ENCODE measurements at places on chromosomes 16 and 17.

- no peak for DNase-seq
These were observed 10.3 kb downstream of the CENPV start for GRCh38 chr17:16342979-16343378.

- DNase-seq: no peak
These were observed 258.4 kb upstream of the SDK2 start for GRCh38 chr17:73902416-73903181.

- DNase-seq: no peak
These were observed 1.4 kb upstream of the LHX1 start for GRCh38 chr17:36935671-36936454.

DNA sequence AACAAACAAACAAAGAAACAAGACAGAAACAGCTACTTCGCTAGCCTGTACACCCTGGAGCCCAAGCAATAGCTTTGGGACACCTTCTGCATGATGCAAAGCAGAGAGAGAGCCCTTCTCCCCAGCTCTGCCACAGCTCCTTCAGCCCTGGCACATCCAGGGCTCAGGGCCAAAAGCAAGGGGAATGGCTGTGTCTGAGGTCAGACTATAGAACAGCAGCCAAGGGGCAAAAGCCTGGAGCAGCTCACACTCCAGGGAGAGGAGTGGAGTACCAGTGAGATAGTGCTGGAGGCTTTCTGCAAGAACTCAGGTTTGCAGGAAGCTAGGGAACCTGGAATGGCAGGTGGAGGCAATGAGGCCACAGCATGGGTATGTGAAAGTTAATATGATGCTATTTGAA, 11.6 kb upstream of the SEPHS2 start:
- DNase-seq: no peak

DNA sequence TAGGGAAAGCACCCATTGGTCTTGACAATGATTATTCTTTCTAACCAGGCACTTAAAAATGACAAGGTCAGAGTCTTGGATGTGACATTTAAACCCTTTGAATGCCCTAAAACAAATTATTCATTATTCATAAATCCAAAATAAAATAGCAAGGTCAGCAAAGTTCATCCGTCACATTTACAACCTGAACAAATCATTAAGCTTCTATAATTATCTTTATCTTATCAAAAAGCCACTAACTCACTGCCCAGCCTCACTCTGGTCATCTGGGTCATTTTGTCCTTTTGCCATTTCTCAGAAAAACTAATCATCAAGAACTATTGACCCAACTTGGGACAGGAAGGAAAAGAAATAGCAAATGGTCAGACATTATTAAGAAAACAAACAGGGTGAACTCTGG, 507.3 kb upstream of the CDH8 start:
- DNase-seq: no peak

GRCh38 chr16:22948058-22948602, 134.2 kb downstream of the HS3ST2 start:
- no peak for DNase-seq

GRCh38 chr17:72033334-72033733, 87.5 kb upstream of the SOX9 start:
- no peak for DNase-seq

- no peak for DNase-seq
These were observed 3.3 kb upstream of the LAT start for GRCh38 chr16:28981517-28981916.

GRCh38 chr17:15886804-15887203, 58.1 kb upstream of the ADORA2B start:
- DNase-seq: no peak

Measured in stimulated activated CD8-positive, alpha-beta memory T cell treated with anti-CD3 and anti-CD28 coated beads, Interleukin-4, amount 100 ng/mL, for 4 hours (primary cell).